ENCODE measurements at places on chromosomes 2 and 18. TPM values are rescaled to one million over a fixed set of nuclear protein-coding genes. Genes with fewer than 3 reads are reported as not detected.

The TXNDC9 gene
- 51.9 TPM for total RNA-seq

The TNS1 gene
- total RNA-seq, result 106 TPM

- peak; percentile 30 for DNase-seq
Observed at GRCh38 chr2:236369661-236370062, 105.5 kb upstream of the ASB18 start.

GRCh38 chr2:29073933-29074332 is 390 bp downstream of the PCARE start:
- peak; percentile 60 for DNase-seq

GRCh38 chr2:85707304-85707703 is 13.1 kb downstream of the GNLY start:
- peak; percentile 85 for DNase-seq

GRCh38 chr2:231905026-231905425 is 21.2 kb downstream of the NPPC start:
- DNase-seq, result no peak

- no peak for DNase-seq
Observed at GRCh38 chr2:119523383-119523951, 816 bp downstream of the SCTR start.

The CHRNG gene
- 697 TPM for total RNA-seq

DNA sequence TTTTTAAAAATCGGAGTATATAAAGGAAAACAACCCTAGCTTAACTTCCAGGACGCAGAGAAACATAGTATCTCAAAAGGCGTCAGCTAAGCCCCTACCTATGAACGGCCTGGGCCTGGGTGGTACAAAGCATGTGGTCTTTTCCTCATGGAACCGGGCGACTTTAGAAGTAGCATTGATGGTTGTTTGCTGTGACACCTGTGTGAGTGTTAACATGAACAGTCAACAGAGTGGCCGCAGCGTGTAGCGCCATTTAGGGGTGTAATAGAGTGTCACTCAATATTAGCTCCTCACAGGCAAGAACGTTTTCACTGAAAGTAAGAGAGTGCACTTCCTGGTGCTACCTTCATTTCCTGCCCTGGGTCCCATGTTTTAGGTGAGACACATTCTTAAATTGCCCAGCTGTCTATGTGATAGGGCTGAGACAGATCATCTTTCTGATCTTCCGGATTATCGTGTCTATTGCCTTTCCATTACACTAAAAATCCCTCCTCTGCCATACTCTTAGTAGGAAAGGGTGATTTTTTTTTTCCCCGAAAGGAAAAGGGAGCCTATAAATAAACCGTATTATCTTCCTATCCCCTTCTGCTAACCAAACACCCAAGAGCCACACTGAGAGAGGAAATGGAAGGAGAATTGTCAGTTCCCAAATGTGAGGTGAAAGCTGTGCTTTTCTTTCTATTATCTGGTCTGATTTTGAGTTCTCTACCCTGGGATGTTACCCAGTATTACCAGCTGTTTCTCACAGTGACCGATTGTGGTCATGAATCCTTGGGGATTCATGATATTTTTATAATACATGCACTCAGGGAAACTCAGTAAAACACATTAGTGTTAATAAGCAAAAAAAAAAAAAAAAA is 1.3 kb downstream of the GORASP2 start:
- peak; percentile 54 for DNase-seq

GRCh38 chr2:1653956-1654695 is 90.2 kb downstream of the PXDN start:
- peak; percentile 44 for DNase-seq

- DNase-seq, result no peak
Observed at GRCh38 chr2:203835892-203836800, 31.4 kb upstream of the CTLA4 start.

GRCh38 chr18:78414302-78414701 is 565.3 kb upstream of the SALL3 start:
- no peak for DNase-seq

- DNase-seq, result no peak
Observed at GRCh38 chr2:122061206-122061605, 305.8 kb downstream of the TSN start.

The DCC gene
- total RNA-seq, result not detected

DNA sequence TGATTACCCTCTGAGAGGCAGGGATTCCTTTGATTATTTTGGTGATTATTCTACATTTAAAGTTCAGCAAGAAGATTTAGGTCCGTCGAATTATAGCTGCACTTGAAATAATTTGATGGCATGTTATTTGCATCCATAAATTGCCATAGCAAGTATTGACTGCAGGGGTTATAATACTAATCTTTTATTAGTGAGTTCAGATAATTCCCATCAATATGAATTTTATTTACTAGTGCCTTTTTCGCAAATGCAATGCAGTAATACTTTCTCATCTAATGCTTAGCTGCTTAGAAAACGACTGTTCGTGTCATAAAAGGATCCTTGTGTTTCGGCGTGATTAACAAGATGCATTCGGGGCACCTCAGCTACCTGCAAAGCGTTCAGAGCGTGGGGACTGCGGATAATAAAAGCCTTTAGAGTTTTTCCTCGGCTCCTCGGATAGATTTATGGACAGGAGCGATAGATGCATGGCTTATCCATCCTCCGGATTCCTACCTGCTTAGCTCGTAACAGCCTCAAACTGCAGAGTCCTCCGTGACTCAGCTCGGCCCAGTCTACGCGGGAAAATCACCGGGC is 2.5 kb upstream of the GBX2 start:
- DNase-seq, result no peak

GRCh38 chr18:6437937-6438818 is 23.5 kb upstream of the L3MBTL4 start:
- DNase-seq, result no peak

The ITGA4 gene
- total RNA-seq, result 31.9 TPM

DNA sequence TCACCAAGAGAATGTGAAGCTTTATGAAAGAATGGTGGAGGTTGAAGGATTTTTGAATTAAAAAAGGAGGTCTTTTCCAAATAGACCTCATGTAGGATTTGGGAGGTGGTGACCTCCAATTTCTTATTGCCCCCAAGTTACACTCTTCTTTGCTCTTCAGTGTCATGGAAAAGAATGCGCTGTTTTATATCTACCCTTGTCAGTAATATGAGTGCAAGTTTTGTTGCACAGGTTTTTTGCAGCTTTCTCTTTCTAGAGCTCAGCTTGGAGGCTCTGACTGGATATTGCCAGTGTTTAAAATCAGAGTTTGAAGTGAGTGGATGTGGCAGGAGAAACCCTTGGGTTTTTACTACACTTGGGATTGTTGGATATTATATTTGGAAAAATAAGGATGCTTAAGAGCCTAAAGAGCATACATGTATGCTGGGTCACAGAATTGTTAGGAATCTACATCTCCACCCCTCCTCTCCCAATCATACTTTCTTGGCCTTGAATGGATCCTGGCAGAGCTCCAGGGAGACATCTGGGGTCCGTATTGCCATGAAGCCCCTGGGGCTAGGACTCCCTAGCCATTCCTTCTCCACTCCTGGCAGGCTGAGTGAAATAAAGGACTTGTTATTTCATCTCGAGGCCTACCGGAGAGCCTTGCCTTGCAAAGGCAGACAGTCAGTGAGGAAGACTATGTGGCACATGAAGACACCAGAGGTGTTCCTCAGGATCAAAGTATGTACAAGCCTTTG is 43.8 kb downstream of the APOB start:
- no peak for DNase-seq

The GALNT14 gene
- total RNA-seq, result not detected

DNA sequence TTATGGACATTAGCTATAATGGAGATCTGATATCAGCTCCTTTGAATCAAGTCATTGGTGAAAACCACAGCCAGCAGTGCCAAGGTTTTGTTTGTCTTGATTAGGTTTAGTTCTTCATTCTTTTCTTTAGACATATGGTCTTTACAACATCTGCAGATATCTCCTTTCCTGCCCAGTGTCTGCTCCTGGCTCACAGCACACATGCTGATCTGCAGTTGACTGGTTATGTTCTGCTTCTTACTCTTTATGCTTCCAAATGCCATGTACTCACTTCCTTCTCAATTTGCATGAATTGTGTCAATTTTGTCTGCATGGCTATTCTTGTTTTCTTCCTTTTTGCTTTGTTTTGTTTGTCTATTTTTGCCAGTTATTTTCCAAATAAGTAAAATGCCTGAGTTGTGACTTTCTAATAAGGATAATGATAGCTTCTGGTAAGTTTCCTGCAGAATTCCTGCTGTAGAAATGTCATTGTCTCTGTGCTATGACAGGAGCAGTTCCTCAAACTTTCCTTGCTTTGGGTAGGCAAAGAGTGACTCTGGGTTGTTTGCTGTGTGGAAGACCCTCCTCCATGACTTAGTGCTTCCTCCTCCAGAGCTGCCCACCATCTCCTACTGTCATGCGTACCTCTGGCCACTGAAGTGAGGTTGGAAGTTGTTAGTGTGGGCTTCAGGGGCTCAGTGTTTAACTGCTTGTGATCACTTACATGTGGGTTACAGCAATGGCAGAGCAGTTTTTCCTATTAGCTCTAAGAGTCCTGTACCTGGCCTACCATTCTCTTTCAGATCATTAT is 8.2 kb downstream of the ARHGAP25 start:
- DNase-seq, result no peak

DNA sequence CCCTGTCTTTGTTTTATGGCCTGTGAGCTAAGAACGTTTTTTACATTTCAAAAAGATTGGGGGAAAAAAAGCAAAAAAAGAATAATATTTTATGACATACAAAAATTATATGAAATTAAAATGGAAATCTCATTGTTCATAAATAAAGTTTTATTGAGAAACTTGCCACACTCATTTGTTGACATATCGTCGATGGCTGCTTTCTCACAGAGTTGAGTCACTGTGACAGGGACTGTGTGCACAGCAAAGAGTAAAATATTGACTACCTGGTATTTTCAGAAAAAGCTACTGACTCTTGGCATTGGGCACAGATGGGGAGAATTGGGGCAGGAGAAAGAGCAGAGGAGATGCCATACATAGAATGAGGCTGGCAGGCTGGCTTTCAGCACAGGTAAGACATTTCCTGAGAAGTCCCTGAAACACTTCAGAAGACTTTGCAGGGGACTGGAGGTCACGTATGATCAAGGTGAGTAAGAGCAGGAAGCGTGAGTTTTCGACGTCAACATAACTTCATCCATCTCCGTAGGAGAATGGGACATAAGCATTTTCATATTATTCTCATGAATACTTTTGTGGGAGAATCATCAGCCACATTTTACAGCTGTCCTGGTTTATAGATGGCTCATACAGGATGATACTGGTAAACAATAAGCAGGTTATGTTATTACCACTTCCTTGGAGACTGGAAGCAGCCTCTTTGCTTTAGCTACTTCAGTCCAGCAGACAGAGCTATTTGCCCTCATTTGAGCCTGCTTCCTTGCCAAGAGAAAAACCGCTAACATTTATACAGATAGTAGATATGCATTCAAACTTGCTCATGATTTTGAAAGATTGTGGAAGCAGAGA is 32.5 kb upstream of the PUM2 start:
- DNase-seq, result peak; percentile 43

DNA sequence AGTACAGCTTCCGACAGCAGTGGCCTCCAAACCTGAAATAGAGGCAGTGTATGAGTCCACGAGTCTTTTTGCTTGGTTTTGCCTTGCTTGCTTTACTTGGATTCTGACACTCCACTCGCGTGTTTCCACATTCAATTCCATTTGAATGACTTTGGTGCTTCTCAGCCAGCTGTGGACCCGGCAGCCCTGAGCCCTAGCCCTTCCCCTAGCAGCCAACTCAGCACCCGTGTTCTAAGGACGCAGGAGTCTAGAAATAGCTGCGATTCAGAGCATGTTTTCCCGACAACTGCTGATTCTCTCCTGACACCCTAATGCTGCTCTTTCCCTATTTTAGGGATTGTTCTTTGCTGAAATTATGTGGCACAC is 20.6 kb downstream of the LRRFIP1 start:
- no peak for DNase-seq

DNA sequence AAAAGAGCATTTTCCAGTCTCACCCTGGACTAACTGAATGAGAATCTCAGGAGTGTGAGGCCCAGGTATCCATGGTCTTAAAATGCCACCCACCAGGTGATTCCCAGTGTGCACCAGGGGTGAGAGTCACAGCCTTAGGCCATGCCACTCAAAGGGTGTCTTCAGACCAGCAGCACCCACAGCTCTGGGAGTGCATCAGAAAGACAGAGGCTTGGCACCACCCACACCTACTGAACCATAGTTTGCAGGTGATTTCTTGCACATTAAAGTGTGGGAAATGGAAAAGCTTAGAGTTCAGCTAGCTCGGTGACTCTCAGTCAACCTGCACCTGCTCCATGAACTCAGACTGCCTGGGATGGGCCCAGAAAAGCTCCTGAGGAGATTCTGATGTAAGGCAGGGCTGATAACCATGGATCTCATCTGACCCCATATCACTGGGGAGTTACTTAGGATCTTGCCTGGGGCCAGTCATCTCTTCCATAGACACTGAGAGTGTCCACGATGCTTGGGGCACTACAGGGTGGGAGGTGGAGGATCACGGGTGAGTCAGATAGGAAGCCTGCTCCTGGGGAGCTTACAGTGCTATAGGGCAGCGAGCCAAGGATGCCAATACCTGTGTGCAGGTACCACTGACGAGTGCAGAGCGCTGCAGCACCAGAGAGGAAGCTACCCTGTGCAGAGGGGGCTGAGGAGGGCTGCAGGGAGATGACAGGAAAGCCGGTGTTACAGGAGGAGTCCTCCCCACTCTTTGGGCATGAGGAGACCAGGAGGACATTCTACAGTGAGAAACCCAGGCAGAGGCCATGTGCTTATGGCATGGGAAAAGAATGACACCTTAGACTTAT is 4.6 kb downstream of the IL37 start:
- no peak for DNase-seq

GRCh38 chr2:197911667-197912066 is 107.3 kb downstream of the PLCL1 start:
- no peak for DNase-seq

DNA sequence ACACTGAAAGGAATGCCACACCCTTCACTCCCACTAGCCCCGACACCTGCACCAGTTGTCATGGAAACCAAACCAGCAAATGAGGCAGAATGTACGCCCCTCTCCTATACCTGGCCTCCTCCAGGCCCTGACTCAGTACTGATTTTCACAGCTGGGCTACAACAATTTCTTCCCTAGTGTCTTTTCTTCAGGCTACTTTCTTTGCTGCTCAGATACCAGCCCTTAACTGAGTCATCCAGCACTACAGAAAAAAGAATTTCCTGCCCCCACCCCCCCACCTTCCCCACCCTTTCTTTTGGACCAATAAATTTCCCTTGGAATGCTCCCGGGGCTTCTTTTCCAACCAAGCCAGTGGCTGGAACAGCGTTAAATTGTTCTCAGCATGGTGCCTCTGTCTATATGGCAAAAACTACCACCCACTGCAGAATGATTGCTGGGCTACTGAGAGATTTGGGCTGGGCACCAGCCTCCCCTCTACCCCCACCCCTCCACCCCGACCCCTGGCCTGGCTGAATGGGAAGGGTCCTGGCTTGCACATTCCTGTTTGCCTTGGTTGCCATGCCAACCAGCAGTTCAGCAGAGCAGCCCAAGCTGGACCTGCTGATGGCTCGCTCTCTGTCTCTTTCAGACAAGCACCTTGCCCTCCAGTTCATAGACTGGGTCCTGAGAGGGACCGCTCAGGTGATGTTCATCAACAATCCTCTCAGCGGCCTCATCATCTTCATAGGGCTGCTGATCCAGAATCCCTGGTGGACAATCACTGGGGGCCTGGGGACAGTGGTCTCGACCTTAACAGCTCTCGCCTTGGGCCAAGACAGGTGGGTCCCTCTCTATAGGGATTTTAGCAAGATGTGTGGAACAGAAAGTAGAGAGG is 11.3 kb downstream of the SLC14A2 start:
- DNase-seq, result no peak

The SFT2D3 gene
- total RNA-seq, result 8.3 TPM

- DNase-seq, result no peak
Observed at GRCh38 chr2:241279413-241279812, 36.1 kb downstream of the HDLBP start.

GRCh38 chr2:152489364-152489763 is 154.4 kb downstream of the FMNL2 start:
- DNase-seq, result no peak

- no peak for DNase-seq
Observed at GRCh38 chr2:216603884-216604245, 29.4 kb upstream of the IGFBP2 start.

All from myocyte (in vitro differentiated cells).